ENCODE measurements at places on chromosomes 6 and 20.

DNA sequence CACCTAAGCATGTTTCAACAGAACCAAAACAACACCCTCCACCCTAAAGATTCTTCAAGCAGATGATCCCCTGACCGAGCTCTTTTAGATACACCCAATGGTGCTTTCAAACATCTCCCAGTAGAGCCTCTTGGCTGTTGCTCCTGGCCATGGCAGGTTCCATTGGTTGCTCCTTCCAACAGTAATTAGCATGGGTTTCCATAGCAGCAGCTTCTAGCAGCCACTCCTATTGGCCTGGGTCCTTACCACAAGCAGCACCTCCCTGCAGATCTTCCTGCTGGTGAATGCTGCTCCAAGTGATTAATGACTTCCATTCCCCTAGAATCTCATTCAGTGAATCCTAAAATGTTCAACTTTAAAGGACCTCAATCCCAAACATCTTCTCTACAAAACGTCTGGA, 13.9 kb downstream of the CCN2 start:
- DNase-seq: no peak

DNA sequence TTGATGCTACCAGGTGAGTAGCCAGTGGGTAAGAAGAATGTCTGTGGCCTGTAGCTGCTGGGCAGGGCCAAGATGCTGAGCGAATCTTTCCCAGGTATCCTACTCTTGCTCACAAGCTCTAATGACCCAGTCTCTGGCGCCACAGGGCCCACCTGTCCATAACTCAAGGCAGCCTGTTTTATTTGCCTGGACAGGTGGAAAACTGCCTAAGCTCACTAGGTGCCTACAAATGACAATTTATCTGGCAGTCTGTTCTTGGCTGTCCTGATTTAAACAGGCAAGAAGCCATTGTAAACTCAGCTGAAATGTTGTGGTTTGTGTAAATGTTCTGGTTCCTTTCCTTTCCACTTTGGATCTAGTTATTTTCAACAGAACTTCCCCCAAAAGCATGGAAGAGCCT, 113.3 kb downstream of the TCP11 start:
- DNase-seq: no peak

- DNase-seq: no peak
Measured at GRCh38 chr20:49583669-49584417, 15.9 kb upstream of the PTGIS start.

GRCh38 chr6:116375262-116375661, 4.5 kb downstream of the DSE start:
- DNase-seq: no peak

- no peak for DNase-seq
Measured at GRCh38 chr20:17538517-17539170, 7.5 kb upstream of the BFSP1 start.

DNA sequence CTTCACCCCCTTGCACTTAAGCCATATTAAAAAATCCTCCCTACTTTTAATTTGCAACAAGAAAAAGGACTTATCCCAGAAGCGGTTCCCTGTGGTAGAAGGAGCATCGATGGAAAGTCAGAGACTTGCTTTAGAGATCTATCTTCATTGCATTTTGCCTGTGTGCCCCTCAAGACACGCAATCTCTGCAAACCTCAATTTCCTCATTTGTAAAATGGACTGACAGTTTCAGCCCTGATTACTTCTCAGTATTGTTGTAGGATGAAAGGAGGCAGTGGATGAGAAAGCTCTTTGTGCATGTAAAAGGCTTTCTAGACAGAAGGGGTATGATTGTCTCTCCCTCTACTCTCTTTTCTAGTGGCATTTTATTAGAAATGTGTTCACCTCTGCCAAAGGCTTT, 410.2 kb downstream of the CDC5L start:
- no peak for DNase-seq

GRCh38 chr20:4411744-4412143, 310.0 kb upstream of the PRND start:
- DNase-seq: no peak

DNA sequence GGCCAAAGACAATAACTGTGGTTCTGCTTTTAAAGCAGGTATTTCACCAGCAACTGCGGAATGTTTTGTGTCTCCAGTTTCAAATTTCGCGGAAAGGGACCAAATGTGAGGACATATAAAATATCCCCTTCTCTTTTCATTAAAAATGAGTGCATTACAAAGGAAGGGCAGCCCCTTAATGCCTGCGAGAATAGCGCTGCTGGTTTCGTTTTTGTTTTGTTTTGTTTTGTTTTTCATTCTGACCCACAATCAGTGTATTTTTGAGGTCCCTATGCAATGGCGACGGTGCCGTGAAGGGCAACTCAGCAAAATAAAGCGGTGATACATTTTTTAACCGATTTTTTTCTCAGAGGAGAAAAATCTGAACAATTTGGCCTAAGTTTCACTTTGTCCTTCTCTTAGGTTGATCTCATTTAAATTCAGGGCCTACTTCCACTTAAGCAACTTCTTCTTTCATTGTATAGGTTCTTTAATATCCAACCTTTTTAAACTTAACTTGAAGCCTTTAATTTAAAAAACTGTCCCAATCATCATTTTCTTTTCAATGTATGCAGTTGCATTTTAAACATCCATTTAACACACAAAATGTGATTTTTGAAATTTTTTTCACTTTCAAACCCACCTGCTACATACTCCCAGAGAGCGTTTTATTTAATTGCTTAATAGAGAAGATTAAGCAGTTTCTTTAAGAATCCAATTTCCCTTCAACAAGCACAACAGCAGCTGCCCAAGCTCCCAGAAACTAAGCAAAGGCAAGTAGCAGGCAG, 2.9 kb upstream of the HIVEP2 start:
- DNase-seq: no peak

GRCh38 chr20:25251558-25251957, 3.7 kb downstream of the PYGB start:
- DNase-seq: no peak

GRCh38 chr20:13665709-13666395, 27.1 kb upstream of the TASP1 start:
- DNase-seq: no peak

- DNase-seq: no peak
Measured at GRCh38 chr6:42394151-42394550, 57.6 kb downstream of the TRERF1 start.

DNA sequence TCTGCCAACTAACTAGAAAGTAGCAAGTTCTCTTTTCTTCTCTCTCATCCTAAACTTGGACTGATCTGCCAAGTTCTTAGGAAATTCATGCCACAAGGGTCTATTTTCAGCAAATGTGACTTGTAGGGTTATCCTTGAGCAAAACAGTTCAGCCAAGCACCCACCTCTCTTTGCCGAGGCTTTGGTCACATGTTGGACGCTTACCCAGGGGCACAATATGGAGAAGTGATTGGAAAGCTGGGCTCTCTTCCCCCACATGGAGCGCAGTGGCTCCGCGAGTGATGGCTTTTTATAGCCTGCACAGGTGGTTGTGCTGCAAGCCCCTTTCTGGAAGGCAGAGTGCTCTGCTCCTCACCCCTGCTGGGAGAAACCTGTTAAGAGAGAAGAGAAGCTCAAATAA, 47.7 kb upstream of the FNDC1 start:
- no peak for DNase-seq

GRCh38 chr6:169513478-169514193, 188.2 kb downstream of the WDR27 start:
- DNase-seq: no peak

- no peak for DNase-seq
Measured at GRCh38 chr6:85923013-85923430, 280.3 kb upstream of the SYNCRIP start.

DNA sequence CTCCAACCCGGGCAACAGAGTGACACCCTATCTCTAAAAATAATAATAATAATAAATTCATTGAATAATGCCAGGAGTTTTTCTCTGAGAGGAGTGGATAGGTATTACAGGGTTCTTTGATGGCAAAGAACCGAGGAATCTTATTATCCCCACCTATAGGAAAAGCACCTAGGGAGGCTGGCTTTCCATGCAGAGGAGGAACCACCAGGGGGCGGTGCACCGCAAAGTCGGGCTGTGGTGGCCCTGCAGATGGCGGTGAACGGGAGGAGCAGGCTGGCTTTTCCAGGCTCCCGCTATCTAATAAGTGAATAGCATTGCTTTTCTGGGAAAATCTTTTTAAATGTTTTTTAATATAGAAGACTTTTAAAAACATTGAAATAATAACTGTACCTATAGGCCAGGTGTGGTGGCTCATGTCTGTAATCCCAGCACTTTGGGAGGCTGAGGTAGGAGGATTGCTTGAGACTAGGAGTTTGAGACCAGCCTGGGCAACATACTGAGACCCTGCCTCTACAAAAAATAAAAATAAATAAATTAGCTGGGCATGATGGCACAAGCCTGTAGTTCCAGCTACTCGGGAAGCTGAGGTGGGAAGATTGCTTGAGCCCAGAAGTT, 864.2 kb downstream of the KIF16B start:
- no peak for DNase-seq

- DNase-seq: no peak
Measured at GRCh38 chr20:478010-478948, 15.9 kb upstream of the TBC1D20 start.

DNA sequence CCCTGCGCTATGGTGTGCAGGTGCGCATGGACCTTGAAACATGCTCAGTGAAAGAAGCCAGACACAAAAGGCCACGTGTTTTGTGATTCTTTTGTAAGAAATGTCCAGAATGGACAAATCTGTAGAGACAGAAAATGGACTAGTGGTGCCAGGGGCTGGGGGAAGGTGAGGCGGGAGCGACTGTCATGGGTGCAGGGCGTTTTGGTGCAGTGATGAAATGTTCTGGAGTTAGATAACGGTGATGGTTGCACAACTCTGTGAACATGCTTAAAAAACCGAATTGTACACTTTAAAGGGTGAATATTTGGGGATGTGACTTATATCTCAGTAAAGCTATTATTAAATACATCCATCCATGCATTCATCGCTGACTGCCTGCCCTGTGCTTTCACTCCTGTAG, 31.7 kb upstream of the NTSR1 start:
- DNase-seq: no peak

- DNase-seq: no peak
Measured at GRCh38 chr6:25027221-25027916, 91.6 kb upstream of the RIPOR2 start.

GRCh38 chr6:41626022-41626421, 12.2 kb upstream of the MDFI start:
- no peak for DNase-seq

Data from smooth muscle cell of the brain vasculature (primary cell).